ENCODE measurements at places on chromosomes 1 and 21. TPM values are rescaled to one million over a fixed set of nuclear protein-coding genes. Genes with fewer than 3 reads are reported as not detected.

Gene C1QB
- total RNA-seq = not detected

Gene RABIF
- 9.2 TPM for total RNA-seq

Gene LCE2C
- not detected for total RNA-seq

Gene IGSF9
- 19.6 TPM for total RNA-seq

Gene DR1
- 29.9 TPM for total RNA-seq

Gene OR6K3
- total RNA-seq = not detected

Gene COL16A1
- 0.44 TPM for total RNA-seq

Gene NPR1
- total RNA-seq = 1.4 TPM

Gene PLA2G2C
- total RNA-seq = not detected

Gene CA6
- total RNA-seq = not detected

Gene CCDC17
- 2.4 TPM for total RNA-seq

Gene GPR161
- total RNA-seq = 38.2 TPM

Measured in Caco-2 (cell line).